NCI-H187 treated with DMSO at 0.1 percent for 48 hours (cell line): ENCODE measurements at places on chromosomes 7 and 10.

GRCh38 chr7:431658-432111 lies 88.0 kb downstream of the PDGFA start:
- no peak for DNase-seq

- DNase-seq, result no peak
These were observed 768.8 kb downstream of the GRM8 start for GRCh38 chr7:126483972-126484371.

DNA sequence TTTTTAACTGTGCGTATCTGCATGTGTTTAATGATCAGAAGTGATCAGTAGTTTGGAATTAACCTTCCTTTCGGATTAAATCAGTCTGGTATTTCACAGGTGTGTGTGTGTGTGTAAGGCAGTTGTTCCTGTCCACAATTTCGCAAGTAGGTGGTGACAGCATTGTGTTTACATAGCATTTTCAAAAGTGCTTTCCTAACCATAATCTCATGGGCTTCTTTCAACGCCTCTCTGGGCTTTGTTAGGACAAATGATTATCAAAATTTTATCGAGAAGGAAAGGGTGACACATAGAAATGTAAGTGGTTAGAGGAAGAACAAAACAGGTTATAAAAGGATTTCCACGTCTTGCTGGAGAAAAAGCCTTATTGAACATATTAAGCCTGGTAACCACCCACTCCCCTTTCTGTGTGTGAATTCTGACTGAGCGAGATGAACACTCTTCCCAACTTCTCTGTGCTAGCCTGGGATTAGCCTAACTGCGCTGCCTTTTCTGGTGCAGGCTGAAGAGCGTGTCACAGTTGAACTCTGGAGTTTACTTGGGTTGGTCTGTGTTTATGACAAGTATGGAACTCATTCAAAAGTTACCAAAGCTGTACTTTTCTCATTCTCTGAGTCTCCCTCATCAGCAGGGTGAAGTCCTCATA lies 292.3 kb upstream of the PITRM1 start:
- no peak for DNase-seq

DNA sequence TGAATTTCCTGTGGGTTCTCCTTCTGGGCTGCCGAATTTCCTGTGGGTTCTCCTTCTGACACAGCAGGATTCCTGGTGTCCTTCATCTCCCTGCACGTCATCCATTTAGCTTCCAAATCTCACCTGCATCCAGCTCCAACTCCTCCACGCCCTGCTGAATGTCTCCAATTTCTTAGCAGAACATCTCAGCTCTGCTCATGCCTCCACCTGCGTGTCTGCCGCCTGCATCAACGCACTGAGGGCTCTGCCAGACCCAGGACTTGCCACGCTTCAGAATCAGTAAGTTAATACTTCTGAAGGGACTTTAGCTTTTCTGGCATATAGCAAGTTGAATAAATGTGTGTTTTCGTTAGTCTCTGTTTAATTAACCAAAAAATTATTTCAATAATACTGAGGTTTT lies 31.1 kb upstream of the VIPR2 start:
- no peak for DNase-seq

DNA sequence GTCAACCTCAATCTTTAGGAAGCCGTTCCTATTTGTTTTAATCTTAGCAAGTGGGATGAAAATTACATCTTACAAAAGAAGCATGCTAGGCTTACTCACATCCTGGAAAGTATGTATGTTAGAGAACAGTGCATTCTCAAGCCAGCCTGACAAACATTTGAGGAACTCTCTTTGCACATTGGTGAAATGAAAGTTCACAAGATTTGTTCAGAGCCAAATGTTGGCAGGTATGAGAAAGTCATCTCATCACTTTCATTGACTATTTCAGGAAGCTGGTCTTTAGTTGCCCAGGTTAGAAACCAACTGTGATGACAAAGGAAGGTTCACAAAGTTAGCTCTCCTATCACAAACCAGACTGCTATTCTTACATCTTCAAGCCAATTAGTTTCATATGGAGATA lies 57.1 kb downstream of the ABCB1 start:
- no peak for DNase-seq

DNA sequence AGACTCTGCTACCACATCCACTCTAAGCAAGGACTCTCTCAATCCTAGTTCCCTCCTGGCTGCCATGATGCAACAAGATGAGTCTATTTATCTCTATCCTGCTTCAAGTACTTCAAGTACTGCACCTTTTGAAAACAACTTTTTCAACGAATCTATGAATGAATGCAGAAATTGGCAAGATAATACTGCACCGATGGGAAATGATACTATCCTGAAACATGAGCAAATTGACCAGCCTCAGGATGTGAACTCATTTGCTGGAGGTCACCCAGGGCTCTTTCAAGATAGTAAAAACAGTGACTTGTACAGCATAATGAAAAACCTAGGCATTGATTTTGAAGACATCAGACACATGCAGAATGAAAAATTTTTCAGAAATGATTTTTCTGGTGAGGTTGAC lies 40.7 kb downstream of the AHR start:
- no peak for DNase-seq

DNA sequence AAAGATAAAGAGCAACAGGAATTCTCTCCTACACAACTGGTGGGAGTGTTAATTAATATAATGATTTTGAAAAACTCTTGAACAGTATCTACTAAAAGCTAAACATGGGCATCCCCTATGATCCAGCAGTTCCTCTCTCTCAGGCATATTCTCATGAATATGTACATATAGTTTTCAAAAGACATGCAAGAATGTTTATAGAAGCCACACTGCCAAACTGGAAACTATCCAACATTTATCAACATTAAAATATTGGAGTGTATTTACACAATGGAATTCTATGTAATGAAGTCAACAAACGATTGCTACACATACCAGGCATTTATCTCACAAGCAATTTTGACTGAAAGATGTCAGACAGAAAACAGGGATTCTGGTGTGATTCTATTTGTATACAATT lies 404.5 kb upstream of the ANKRD30A start:
- no peak for DNase-seq

GRCh38 chr7:85232068-85232467 lies 45.2 kb upstream of the SEMA3D start:
- no peak for DNase-seq

DNA sequence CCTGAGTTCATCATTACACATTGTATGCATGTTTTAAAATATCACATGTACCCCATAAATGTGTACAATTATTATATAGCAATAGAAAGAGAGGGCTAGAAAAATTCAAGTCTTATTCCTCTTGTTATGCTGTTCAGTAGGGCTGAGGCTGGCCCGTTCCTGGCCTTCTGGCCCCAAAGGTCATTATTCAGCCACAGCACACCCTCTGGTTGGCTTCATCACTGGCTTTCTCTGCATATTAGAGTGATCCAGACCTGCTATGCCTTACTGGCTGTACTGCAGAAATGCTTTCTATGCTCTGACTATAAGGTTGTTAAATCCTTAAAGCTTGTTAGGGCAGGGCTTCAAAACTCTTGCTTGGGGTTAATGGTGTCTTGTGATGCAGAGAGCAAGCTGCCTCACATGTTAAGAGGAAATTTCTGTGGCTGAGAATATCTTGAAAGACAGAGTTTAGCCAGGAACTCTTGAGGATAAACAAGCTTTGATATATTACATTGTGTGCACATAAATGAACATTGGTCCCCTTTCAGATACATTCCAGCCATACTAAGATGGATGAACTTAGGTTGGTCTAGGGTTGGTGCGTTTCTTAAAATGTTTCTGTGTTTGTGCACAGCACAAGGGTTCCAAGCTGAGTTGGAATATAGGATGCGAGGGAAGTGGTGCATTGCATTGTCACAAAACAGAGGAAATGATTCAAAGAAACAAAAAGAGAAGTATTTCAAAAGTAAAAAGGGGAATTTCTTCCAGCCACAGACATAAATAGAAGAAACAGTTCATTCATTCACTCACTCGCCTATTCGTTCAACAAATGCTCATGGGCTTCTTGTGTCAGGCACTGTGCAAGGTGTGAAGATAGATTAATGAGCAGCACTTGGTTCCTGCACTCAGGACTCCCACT lies 61.6 kb upstream of the WDR11 start:
- no peak for DNase-seq

DNA sequence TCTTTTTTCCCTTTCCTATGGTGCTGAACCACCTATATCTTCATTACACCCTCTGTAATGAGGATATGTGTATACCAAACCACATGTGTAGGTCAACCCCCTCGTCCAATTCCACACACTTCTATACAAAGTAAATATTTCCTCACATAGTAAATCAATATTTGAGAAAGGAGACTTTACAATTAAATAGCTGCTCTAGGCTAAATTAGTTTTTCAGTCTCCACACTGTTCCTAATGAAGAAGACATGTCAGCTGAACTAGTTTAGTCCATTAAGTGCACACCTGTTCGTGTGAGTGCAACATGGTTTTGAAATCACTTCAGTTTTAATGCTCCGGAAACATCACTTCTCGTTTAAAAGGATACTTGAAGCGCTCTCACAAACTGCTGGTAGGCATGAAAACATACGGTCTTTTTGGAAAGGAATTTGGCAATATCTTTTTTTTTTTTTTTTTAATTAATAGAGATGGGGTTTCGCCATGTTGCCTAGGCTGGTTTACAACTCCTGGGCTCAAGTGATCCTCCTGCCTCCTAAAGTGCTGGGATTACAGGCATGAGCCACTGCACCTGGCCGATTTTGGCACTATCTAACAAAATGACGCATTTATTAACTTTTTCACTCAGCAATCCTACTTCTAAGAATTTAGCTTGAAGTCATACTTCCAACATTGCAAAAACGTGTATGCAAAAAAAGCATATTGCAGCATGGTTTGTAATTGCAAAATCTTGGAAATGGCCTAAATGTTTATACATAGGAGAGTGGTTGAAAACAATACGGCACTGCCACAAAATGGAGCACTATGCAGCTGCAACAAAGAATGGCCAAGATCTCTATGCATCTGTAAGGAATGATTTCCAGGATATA lies 2.1 kb upstream of the XRCC2 start:
- peak; percentile 98 for DNase-seq

GRCh38 chr10:11936389-11937152 lies 106.0 kb downstream of the UPF2 start:
- no peak for DNase-seq

GRCh38 chr7:2978408-2978807 lies 65.3 kb downstream of the CARD11 start:
- DNase-seq, result no peak

- no peak for DNase-seq
These were observed 215.5 kb downstream of the THSD7A start for GRCh38 chr7:11616466-11616865.

DNA sequence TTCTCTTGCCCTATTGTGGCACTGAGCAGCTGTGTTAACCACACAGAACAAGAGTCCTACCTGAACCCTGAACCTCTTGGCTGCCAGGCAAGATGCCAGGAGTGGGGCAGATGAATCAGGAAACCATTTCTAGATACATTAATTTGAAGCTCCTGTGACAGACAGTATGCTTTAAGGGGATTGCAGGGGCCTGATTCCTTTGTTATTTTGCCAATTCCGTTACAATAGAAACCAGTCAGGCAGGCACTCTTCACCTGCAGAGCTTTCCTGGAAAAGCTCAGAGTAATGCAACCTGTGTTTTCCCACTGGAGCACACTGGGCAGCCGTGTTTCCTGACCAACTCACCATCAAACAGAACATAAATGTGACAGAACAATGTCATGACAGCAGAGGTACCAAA lies 233.1 kb downstream of the BMPER start:
- DNase-seq, result no peak

- DNase-seq, result no peak
These were observed 34.2 kb downstream of the ADRB1 start for GRCh38 chr10:114077815-114078219.

GRCh38 chr10:132273966-132274365 lies 33.8 kb downstream of the STK32C start:
- DNase-seq, result no peak

- no peak for DNase-seq
These were observed 1356.8 kb downstream of the XPNPEP1 start for GRCh38 chr10:108566316-108567107.

DNA sequence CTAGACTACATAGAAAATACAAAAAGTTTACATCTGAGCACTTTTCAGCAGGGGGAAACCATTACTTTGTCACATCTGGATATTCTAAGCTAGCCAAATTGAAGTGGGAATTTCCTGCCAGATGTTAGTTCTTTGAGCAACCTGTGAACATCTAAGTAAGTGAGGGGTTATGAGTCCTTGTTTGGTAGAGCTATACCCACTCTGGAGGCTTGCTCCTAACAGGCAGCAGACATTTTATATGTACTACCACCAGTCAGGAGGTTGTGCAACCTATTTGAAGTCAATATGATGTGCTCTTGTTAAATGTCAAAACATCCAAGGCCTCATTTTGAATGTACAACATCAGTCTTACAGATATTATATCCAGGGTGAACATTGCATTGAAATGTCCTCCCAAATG lies 143.3 kb upstream of the KAT6B start:
- DNase-seq, result no peak

DNA sequence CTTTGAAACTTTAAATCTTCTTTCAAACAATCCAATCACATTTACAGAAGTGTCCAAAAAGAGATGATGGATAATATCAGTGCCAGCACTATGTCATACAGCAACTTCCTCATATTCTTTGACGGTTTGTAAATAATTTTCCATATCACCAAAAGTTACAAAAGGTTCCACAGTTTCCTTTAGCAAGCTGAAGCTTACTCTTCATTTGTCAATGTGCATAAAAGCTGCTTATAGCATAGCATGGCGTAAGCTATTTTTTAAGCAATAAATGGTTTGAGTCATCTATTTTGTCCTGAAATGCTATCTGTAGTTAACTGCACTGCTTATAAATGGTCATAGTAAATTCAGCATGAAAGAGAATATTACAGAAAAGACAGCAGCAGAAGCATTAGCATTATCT lies 95.1 kb downstream of the ETV1 start:
- DNase-seq, result no peak

GRCh38 chr7:18638594-18639452 lies 143.3 kb downstream of the HDAC9 start:
- no peak for DNase-seq

- no peak for DNase-seq
These were observed 312.5 kb upstream of the SEMA3C start for GRCh38 chr7:81231301-81231838.

DNA sequence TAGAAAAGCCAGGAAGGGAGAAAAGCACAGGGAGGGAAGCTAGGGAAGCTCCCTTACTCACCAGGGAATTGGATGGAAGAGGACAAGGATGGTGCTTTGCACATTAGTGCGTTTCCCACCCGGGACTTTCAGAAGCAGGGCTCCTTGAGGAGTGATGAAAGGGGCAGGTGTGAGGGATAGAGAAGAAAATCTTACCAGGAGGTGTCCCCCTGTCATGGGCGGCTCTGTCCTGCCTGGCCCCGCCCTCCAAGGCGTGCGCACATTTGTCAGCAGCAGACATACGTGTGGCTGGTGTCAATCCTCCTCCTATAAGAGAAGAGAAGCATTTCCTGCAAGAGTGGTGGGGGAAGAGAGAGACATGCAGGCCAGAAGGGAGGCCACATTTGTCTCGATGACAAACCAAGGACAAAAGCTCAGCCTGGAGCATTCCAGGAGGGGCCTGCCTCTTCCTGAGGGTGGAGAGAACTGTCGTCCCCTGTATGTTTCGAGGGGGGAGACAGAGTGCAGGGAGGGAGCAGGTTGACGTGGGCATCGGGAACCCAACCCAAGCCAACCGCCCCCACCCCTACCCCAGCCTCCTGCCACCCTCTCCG lies 47.4 kb upstream of the COMTD1 start:
- DNase-seq, result no peak
